ENCODE measurements at places on chromosomes 16 and 17. TPM values are rescaled to one million over a fixed set of nuclear protein-coding genes. Genes with fewer than 3 reads are reported as not detected.

Gene ALOX15
- total RNA-seq = 2.6 TPM

Gene SNAI3
- total RNA-seq = not detected

Gene OTOP2
- not detected for total RNA-seq

Gene ANKRD40
- 37.6 TPM for total RNA-seq

Gene HBZ
- 0.85 TPM for total RNA-seq

Data from urinary bladder (tissue), 4 donors.